ENCODE measurements at places on chromosomes 3 and 15.

- DNase-seq, result no peak
These were observed 1.3 kb downstream of the PLA2G4B start for GRCh38 chr15:41839781-41840491.

DNA sequence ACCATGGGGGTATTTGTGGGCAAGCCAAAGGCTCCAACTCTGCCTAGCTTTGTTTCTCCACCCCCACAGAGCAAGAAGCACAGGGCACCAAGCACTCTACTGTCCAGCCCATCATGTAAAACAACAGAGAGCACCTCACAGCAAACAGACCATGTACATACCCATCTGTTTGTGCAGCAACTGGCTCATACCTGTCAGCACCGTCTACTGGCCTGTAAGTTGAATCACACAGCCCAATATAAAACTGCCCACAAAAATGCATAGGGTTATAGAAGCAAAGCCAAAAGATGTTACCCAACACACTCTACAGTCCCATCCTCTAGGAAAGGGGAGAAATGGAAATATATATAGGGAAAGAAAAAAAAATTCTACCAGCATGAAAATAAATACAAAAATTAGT, 139.7 kb upstream of the CPNE4 start:
- DNase-seq, result no peak

DNA sequence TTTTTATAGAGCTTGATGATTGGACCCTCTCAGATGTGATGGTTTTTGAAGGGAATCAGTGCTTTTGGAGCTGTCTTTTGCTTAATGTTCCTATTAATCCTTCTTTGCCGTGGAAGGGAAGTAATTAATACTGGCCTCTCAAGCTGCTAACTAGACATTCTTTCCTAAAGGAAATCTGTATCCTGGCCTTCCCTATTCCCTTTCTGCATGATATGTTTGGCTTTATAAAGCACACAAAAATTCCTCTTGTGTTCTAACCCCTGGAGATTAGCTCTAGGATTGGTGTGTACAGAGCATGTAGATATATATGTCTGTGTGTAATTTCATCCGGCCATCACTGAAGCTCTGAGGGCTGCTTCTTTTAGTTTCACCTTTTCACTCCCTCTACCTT, 6.9 kb downstream of the ATXN7 start:
- DNase-seq, result no peak

DNA sequence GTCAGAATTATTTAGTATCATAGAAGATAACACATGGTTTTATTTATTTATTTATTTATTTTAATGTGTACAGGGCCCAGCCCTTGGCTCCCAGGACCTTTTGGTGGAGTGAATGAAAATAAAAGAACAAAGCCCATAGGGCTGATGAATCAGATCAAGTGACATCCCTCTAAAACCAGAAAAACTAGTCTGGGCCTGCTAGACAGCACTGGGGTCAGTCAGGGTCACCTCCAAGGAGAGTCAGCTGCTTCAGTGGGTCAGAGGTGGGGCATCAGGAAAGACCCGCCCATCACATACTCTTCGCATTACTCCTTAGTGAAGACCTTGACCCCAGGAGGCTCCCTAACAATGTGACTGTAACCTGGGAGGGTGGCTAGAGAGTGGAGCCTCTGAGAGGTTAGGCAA, 12.8 kb downstream of the PPCDC start:
- DNase-seq, result no peak

- no peak for DNase-seq
These were observed 205.4 kb upstream of the TSC22D2 start for GRCh38 chr3:150202711-150203110.

- peak; percentile 52 for DNase-seq
These were observed 274.0 kb downstream of the RYR3 start for GRCh38 chr15:33584797-33585196.

DNA sequence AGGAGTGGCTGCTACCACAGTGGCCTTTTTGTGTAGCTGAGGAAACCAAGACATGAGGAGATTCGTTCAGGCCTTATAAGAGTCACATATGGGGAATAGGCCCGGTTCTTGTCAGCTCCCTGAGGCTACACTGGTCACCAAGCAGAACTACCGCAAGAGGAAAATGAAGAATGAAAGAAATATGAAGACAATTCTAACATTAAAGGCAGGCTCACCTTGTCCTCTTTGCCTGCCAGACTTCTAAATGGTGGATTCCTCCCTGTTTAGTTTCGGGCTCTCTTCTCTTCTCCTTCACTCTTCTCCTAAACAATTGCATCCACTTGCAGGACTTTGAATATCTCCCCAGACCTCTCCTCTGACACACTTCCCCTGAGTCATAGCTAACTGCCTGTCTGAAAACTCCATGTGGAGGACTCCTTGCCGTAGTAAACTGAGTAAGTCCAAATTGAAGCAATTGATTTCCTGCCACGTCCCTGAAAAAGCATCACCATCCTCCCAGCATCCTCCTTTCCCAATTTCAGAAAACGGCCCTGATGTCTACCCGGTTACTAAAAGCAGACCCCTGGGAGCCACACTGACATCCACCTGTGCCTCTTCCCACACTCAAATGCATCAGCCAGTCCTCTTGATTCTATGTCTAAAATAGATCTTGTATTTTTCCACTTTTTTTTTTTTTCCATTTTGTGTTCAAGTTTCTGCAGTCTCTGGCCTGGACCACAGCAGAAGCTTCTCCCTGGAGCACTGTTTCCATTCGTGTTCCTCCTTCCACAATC, 30.3 kb upstream of the VEPH1 start:
- no peak for DNase-seq

GRCh38 chr3:105030211-105030610, 336.5 kb upstream of the ALCAM start:
- no peak for DNase-seq

GRCh38 chr3:31926543-31926942, 54.5 kb downstream of the OSBPL10 start:
- no peak for DNase-seq

Data from gastrocnemius medialis (tissue), 4 donors.